ENCODE measurements at places on chromosomes 7 and 10.

DNA sequence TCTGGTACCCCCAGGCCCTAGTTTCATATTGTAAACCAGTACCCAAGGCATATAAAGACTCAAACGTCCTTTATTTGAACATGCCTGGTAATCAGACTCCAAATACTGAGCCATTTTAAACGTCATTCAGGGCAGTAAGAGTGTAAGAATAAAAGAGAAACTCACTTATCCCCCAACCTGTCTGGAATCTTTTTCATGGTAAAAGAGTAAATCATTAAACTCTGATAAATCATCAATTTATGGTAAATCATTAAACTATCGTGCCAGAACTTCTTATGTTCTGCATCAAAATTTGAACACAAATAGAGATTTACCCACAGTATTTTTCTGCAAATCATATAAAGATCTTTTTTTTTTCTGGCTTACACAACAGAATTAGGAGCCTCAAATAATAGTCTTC lies 734.3 kb upstream of the POT1 start:
- no peak for DNase-seq

DNA sequence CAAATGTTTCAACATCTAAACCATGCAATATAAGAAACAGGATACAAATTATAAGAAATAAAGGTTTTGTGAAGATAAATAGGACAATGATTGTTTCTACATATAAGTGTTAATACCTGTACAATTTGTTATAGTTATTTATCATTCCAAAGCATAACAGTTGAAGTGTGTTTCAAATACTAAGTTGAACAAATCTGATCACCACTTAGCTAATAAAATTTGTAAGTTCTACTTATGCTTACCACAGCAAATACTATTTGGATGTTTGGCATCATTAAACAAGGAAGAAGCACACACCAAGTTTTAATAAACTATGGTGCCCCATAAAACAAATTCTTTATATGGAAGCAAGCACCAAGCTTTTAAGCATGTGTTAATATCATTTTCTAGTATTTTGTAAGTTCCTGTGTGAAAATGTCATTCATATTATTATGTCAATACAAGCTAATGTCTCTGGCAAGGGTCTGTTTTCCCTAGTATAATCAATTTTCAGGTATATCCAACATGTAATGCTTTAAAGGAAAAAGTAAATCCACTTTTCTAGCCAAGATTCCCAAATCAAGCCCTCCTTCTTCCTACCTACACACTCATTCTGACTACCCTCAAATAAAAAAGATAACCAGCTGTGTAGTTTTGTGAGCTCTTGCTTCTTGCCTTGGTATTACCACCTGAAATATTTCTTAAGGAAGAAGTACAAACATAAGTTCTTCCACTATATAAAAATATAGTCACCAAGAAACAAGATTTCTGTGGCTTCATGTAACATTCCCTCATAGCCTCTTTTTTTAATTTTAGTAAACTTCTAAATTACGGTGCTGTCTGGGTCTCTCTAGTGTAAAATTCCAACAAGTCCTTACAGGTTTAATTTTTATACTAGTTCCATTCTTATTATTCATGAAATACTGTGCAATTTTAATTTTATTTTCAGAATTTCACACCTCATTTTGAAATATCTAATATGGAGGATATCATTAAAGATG lies 9.2 kb downstream of the SKAP2 start:
- DNase-seq: no peak

DNA sequence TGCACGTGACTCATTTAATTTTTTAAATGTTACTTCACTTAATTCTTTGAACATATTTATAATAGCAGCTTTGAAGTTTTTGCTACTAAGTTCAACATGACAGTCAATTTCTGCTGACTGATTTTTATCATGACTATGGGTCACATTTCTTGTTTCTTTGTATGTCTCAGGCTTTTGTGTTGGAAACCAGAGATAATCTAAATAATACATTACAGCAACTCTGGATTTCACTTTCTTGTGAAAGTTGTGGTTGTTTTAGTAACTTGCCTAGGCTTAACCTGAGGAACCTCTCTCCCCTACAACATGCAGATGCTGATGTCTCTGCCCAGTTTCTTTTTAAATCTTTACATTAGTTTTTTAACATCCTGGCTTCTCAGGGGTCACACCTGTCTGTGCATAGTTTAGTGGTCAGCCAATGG lies 180.8 kb downstream of the CCDC71L start:
- DNase-seq: no peak

DNA sequence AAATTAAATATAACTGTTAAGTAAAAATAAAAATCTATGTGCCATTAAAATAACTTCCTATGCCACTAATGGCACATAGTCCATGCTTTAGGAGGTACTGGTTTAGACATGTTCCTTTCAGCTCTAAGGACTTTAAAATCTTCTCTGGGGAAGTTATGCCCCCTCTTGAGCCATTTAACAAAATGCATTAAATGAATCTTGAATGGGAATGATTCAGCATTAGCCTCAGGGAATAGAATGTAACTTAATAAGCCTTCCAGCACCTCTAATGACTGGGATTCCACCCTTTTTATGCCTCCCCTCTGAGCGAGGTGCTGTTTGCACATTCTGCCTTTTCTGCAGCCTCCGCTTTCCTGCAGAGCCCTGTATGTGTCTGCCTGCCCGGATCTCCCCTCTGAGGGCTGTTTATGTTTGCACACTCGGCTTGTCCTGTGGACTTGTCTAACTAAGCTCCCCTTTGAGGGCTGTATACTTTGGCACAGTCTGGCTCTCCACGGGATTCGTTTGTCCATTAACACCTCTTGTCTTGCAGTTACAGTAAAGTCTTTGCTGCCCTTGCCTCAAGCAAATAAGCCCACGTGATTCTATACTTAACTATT lies 108.4 kb upstream of the HPS1 start:
- DNase-seq: no peak

GRCh38 chr7:120395526-120396019 lies 122.6 kb downstream of the KCND2 start:
- DNase-seq: no peak

DNA sequence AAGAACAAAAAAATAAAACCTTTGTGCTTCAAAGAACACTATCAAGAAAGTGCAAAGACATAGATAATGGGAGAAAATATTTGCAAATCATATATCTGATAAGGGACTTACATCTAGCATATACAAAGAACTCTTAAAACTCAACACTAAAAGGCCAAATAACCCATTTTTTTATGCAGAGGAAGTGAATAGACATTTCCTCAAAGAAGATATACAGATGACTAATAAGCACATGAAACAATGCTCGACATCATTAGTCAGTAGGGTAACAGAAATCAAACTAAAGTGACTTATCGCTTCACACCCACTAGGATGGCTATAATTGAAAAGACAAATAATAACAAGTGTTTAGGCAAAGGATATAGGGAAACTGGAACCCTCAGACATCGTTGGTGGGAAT lies 78.0 kb downstream of the MALSU1 start:
- DNase-seq: peak; percentile 71

- DNase-seq: no peak
Observed at GRCh38 chr10:48794074-48794473, 109.4 kb downstream of the WDFY4 start.

- DNase-seq: no peak
Observed at GRCh38 chr10:109743146-109743545, 180.2 kb downstream of the XPNPEP1 start.

GRCh38 chr10:73887294-73888039 lies 13.1 kb upstream of the CAMK2G start:
- no peak for DNase-seq

DNA sequence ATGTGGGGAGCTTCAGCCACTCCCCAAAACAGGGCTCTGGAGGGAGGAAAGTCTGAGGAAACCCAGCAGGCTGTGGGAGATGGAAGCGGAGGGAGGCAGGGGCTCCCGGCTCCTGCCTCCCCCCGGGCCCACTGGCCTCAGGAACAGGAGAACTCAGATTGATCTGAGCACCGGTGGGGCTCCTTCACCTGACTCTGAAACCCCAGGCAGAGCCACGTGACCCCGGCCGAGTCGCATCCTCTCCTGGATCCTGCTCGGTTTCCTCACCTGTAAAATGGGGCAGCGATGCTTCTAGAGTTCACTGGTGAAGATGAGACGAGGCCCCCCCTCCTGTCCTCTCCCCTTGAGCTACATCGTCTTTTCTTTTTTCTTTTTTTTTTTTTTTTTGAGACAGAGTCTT lies 33.6 kb downstream of the TCERG1L start:
- no peak for DNase-seq

DNA sequence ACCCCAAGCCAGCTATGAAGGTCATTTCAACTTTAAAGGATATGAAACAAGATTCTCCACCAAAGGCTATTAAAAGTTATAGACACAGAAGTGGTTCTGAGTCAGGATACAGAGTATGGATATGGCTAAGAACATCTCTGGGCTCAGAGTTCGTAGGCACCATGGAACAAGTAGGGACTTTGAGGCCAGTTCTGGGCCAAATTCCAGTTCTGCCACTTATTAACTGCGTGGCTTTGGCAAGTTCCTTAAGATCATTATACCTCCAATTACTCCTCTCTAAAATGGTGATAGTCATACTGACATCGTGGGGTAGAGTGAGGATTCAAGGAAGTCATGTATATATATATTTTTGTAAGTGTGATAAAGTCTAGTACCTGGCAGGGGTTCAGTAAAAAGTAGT lies 105.8 kb upstream of the NFE2L3 start:
- no peak for DNase-seq

DNA sequence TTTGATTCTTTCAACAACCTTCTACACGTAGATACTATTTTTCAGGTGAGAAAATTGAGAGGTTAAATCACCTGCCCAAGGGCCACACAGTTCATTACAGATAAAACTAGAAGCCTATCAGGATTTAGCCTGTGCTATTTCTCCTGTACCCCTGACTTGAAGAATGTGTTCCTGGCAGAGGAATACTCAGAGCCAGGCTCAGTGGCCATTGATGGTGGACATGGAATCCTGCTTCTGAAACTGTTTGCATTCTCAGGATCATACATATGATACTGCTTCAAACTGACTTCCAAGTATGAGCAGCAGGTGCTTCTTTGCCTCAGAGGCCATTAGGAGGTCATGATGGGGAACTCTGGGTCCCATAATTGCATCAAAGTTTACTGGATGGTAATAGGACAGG lies 348.6 kb downstream of the ADRA2A start:
- DNase-seq: no peak

GRCh38 chr7:92835851-92836488 lies 403 bp downstream of the CDK6 start:
- DNase-seq: no peak

- DNase-seq: no peak
Observed at GRCh38 chr10:51574248-51575048, 124.9 kb downstream of the CSTF2T start.

GRCh38 chr7:26398427-26398755 lies 106.7 kb downstream of the SNX10 start:
- DNase-seq: no peak

- DNase-seq: no peak
Observed at GRCh38 chr10:29389935-29390334, 101.1 kb downstream of the LYZL1 start.

DNA sequence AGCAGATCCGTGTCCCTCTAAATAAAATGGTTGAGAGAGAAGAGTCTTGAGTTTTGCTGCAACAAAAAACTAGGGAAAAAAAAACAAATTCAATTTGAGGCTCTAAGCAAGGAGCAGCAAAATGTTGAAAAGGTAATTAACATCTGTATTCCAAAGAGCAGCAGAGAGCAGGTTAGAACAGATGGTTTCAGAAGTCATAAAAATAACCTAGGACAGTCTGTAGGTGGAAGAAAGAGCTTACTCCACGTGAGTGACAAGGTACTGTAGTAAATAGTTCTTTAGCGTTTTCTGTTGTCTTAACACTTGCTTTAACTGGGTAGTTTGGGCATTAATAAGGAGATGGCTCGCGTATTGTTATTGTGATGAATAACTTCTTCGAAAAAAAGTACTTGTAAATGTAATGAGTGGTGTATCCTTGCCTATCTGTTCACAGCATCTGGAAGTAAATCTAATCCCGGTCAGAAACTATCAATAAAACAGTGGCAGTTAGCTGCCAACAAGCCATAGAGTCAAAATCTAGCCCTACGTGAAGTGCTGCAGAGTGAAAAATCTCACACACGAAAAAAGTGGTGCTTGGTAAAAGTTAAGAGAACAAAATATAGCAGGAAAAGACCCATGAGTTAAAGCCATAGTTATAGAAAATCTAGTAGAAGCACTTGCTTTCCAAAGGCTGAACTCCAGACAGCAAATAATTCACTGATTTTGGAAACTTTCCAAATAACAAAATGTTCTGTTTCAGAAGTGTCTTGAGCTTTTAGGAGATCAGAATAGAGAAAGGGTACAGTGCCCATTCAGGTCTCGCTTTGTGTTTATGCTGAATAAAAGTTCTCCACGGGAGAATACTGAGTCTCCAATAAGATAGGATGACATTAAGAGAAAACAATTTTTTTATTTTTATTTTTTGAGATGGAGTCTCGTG lies 49.3 kb upstream of the PARD3 start:
- no peak for DNase-seq

DNA sequence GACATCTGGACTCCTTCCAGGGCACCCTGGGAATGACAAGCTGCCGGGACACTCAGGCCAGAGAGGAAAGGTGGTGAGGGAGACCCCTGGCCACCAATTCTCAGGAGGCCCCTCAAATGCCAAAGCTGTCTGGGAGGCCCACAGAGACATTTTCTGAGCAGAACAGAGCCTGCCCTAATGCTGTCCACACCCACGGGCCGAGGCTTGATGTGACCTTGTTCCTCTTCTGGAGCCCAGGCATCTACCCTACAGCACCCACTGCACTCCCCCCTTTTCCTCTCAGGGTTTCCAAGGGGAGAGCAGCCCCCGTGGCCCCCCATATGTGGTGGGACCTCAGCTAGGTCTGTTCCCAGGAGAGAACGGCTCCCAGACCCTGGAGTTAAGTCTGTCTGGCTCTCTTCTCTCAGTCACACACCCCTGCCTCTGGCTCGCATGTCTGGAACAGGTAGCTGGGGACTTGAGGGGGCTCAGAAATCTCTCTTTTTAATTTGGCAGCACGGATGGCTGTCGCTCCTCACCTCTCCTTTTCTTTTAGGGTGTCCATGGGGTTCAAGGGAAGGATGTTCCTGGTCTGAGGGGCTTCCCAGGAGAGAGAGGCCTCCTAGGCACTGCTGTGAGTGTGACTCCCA lies 16.8 kb upstream of the VOPP1 start:
- DNase-seq: no peak

DNA sequence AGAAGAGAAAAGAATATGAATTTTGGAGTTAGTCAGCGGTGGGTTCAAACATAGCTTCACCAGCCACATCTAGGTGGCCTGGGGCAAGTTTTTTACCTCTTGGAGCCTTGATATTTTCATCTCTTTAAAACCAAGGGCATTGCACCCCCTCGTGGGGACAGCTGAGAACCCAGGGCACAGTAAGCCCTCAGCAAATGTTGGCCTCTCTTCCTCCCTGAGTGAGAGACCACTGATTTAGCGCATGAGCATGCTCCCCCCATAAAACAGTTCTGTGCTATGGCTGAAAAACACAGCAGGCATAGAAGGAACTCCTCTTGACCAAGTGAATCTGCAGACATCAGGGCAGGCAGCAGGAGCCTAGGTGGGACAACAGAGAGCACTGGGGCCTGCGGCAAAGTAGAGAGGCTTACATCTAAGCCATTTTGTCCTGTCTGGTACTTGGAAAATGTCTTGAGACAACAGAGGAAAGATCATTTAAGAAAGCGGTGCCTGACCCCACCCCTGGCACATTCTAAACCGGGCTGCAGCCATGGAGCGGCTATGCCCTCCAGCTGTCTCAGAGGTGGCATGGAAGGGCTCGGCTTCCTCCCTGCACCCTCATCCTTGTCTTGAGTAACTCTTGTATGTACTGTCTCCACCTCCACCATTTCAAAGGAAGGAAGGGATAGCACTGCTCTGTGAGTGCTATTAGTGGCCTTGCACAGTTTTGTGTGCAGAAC lies 94.7 kb downstream of the ARHGAP22 start:
- no peak for DNase-seq

- no peak for DNase-seq
Observed at GRCh38 chr7:12550956-12551355, 19.6 kb upstream of the SCIN start.

- DNase-seq: peak; percentile 78
Observed at GRCh38 chr7:46784732-46785131, 797.2 kb downstream of the TNS3 start.

Measured in Panc1 (cell line).